ENCODE measurements at places on chromosomes 2 and 18.

DNA sequence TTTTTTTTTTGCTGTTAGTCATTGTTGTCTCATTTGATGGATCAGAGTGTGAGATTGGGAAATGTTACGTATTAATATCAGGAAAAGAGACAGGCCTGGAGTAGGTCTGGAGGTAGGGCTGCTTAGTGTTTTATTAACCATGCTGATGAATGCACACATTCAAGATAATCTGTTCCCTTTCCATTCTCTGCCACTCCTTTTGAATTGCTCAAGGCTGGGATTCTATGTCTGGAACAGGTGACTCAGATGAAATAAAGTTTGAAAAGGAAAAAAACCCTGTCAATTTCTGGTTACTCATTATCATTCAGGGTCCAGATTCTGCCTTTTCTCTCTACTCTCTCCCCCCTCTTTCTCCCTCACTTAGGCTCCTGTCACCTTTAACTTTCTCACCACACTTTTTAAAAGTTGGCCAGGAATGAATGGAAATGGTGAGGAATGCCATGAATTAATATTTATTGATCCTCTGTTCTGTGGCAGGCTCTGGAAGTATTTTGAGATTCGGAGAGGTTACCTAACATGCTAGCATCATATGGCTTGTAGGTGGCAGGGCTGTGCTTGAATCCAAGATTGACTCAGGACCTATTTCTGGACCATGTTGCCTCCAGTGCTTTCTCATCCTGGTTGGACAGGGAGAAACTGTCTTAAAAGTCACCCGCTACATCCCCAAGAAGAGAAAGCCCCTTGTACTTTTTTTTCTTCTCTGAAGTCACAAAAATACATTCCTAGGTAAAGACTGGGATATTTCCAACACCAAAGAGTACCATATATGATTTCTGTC, 40.2 kb downstream of the MAP4K4 start:
- no peak for DNase-seq

GRCh38 chr2:199607914-199608313, 150.2 kb upstream of the SATB2 start:
- no peak for DNase-seq

- no peak for DNase-seq
These were observed 29.4 kb downstream of the CAPN13 start for GRCh38 chr2:30777661-30778505.

DNA sequence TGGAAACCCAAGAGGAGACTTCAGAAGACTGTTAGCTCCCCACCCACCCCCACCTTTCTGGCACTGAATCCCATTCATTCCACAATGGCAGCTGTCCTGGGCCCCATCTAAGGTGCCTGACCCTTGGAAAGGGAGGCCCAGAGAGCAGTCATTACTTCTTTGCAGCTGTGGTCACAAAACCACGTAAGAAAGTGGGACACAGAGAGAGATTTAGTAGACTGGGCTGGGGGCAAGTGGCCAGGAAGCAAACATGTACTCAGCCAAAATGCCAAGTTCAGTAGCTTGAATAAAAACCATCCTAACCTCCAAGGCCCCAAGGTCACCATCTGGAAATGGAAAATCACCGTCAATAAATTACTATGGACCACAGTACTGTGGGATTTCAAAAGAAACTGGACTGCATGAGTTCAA, 381.4 kb downstream of the TNS1 start:
- no peak for DNase-seq

DNA sequence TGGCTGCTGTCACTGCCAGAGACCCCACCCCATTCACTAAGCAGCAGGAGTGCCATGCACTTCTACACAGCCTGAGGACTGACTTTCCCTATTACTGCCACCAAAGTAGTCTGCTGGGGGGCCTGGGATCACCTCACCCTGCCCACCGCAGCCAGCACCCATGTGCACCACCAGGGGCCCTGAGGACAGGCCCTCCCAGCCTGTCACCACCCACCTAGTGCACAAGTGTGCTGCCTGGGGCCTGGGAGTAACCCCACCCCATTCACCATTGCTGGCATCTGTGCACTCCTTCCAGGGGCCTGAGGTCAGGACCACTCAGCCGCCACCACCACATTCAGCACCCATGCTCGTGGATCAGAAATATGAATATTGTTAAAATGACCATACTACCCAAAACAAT, 247.8 kb upstream of the NCKAP5 start:
- DNase-seq = no peak

- no peak for DNase-seq
These were observed 1112.7 kb upstream of the NRXN1 start for GRCh38 chr2:52144590-52144989.

DNA sequence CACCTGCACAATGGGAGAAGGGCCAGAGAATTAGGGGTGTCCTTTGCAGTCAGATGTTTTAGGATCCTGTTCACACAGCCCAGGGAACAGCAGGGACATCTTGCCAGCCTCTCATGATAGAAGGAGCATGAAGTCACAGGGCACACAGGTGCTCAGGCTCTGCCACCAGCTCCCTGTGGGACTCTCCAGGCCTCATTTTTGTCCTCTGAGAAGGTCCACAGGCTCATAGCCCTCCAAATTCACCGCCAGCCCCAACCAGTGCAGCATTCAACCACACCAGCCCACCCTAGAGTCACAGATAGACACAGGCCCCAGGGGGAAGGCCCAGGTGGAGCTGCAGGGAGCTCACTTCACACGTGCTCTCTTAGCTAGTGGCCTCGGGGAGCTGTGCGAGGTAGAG, 391.7 kb downstream of the TNS1 start:
- no peak for DNase-seq

GRCh38 chr2:28689771-28690170, 61.9 kb upstream of the PPP1CB start:
- DNase-seq = no peak

- DNase-seq = no peak
These were observed 218.7 kb downstream of the ARHGAP15 start for GRCh38 chr2:143347901-143348414.

DNA sequence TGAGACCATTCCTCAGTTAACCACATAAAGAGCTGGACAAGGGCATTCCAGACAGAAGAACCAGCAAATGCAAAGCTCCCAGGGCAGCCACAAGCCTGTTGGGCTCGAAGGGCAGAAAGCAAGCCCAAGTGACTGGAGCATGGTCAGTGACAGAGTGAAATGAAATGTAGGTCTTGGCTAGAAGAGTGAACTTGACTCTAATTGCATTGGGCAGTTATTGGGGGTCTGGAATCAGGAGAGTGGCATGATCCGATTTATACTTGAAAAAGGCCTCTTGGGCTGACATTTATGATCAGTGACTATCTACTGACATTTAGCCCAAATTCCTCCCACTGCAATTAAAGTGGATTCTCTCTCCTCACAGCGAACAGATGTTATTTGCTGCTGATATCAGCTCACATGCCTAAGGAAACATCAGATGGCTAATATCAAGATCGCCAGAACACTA, 152.5 kb upstream of the KLF7 start:
- DNase-seq = no peak

DNA sequence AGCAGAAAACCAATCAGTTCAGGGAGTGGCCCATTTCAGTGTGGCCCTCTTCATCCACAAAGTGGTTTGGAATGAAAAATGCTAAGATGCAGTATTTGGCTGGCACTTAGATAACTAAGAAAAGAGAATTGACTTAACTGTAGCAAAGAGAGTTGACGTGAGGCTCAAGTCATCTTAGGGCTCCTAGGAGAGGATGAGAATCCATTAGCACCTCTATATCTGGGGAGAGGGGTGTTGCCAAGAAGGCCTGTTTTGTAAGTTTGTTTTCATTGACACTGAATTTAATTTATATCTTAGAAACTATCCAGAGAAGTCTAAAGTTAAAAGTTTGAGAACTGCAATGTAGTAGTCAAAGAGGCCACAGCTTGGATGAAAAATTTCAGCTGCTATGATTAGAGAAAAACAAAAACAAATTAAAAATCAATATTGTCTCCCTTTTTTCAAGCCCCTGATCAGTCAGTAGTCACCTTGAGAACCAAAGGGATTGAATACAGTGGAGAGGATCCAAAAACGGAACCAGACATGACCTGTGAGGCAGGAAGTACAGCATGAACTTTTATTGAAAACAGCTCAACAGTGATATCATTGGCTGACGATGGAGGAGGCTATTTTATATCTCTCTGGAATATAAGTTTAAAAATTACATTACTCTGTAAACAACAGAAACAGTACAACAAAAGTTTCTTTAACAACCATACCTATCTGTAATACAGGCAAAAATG, 52.7 kb downstream of the PHLPP1 start:
- DNase-seq = no peak

GRCh38 chr2:201194097-201194496, 11.2 kb downstream of the CASP10 start:
- no peak for DNase-seq

GRCh38 chr2:68748568-68748967, 14.0 kb downstream of the ARHGAP25 start:
- no peak for DNase-seq

GRCh38 chr2:162574615-162575452, 230.9 kb downstream of the GCA start:
- no peak for DNase-seq

- no peak for DNase-seq
These were observed 89.4 kb downstream of the DOK6 start for GRCh38 chr18:69490072-69490471.

- DNase-seq = no peak
These were observed 51.8 kb downstream of the USP34 start for GRCh38 chr2:61419129-61419528.

GRCh38 chr2:217789003-217789735, 213.6 kb downstream of the TNS1 start:
- peak; percentile 32 for DNase-seq

DNA sequence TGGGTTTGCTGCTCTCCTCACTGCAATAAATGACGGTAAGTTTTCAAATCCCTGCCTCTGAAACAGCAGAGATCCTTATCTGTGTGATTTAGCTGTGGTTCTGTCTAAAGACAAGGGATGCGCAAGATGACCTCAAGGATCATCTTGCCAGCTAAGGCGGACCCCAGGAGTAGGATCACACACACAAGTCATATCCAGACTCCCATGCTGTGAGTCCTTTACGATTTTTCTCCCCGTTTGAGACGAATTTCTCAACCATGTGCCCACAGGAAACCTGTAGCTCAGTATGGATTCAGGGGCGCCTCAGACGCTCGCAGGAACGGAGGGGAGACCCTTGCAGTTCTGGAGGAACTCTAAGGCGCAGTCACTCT, 11.1 kb upstream of the DCTN1 start:
- DNase-seq = no peak

- DNase-seq = no peak
These were observed 122.9 kb downstream of the ZNF521 start for GRCh38 chr18:25229081-25229480.

- DNase-seq = no peak
These were observed 39.9 kb downstream of the SP110 start for GRCh38 chr2:230179907-230180306.

- no peak for DNase-seq
These were observed 156.8 kb upstream of the TTC39C start for GRCh38 chr18:23857756-23858155.

- DNase-seq = no peak
These were observed 7.9 kb downstream of the MBD5 start for GRCh38 chr2:148028781-148029180.

DNA sequence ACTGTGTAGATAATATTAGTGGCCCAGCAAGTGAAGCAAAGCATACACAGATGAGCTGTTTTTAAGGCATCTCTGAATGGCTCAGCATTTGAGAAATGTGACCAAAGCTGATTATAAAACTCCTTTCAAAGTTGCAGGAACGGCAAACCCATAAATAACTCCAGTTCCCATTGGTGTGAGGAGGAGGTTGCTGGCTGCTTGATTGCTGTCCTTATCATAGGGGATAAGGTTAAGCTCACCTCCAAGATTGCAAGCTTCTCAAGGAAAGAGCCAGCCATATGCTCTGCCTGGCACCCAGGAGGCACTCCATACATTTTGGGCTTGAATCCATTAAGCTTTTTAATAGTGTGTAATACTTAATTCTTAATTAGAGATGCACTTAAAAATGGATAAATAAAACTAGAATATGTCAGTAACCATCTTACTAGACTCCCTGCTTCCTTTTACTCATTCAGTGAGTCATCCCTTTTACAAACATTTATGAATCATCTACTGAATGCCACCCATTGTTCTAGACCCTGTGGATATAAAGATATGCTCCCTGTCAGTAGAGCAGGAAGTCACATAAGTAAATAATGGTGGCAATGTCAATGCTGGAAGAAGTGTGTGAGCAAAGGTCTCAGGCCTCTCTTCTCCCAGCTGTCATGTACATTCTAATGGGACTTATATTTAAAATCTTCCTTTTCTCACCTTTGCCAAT, 99.3 kb downstream of the SPATS2L start:
- DNase-seq = peak; percentile 13

DNA sequence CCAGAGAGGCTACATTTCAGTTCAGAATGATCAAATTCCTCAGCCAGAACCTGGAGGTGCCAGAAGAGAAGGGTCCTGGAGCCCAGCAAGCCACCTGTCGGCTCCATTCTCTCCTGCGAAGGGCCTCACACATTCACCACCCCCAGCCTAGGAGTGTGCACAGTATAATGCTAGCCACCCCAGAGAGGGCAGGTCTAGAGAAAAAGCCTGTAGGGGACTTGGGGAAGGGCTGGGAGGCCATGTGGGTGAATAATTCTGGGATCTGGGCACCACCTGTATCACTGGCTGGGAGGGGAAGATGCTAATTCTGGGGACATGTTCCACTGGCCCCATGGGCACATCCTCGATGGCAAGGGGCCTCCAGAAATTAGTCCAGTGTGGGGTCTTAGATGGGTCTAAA, 127.6 kb upstream of the HNMT start:
- DNase-seq = no peak

- DNase-seq = no peak
These were observed 231.9 kb upstream of the MMADHC start for GRCh38 chr2:149819356-149819957.

GRCh38 chr18:6219116-6219717, 195.5 kb downstream of the L3MBTL4 start:
- DNase-seq = no peak

DNA sequence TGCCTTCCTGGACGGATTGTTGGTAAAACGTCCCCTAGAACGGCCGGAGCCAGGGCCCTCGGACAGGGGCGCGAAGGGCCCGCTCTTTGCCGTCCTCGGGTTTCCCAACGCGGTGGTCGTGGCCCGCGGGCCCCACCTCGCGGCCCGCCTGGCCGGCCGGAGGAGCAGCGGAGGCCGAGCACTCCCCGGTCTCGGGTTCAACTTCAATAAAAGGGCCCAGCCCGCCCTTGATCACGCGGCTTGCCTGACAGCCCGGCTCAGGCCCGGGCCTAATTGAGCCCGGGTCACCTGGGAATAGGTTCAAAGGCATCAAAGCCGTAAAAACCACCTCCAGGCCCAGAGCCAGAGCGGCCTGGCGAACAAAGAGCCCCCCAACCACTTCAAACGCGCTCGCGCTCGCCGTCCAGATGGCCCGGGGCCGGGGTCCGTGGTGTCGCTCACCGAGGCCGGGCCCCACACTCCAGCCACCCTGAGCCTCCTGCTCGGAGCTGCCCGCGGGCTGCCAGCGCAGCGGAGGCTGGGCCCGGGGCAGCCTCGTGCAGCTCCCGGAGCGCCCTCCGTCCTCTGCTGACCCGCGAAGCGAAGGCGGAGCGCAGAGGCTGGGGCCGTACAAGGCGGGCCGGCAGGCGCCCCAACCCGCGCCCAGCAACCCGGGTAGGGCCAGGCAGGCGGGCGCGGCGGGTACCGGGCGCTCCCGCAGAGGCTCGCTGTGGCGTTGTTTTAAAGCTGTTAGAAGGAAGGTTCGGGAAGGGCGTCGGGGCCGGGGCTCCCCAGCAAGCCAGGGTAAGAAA, 1.1 kb upstream of the TWIST2 start:
- DNase-seq = no peak
